ENCODE measurements at places on chromosomes 5 and 9.

- DNase-seq = no peak
Measured at GRCh38 chr5:38426986-38427950, 129.2 kb downstream of the LIFR start.

DNA sequence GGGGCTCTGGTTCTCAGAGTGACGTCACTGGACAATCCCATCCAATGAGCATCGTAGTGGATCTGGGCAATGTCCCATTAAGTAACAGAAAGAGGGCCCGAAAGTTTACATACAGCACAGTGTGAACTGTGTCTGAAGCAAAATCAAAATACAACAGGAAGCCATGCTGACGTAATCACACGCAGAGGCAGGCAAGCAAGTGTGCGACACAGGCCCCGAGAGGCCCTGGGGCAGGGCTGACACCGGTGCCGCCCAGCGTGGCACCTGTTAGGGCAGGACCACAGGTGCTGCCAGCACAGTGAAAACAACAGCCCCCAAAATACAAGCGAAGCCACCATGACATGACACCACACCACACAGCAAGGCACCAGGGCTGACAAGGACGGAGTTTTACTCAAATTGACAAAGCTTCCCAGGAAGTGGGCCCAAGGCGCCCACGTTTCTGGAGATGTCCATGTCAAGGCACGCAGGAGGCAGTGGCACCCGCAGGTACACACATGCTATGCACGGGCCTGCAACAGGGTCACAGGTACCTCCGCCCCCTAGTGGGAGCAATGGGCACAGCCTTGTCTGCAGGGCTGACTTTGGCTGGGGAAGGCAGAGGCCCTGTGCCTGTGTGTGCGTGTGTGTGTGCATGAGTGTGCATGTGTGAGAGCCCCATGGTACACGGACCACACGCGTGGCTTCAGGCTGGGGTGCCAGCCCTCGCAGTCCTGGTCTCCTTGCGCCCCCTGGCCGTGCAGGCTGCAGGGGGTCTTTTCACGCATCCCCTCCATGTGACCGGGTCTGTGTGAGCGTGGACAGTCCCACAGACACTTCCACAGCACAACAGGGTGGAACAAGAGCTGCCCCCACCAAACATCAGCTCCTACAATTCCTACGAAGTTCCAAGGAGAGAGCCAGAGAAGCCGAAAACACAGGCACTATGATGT is 19.6 kb downstream of the QSOX2 start:
- DNase-seq = peak; percentile 77

DNA sequence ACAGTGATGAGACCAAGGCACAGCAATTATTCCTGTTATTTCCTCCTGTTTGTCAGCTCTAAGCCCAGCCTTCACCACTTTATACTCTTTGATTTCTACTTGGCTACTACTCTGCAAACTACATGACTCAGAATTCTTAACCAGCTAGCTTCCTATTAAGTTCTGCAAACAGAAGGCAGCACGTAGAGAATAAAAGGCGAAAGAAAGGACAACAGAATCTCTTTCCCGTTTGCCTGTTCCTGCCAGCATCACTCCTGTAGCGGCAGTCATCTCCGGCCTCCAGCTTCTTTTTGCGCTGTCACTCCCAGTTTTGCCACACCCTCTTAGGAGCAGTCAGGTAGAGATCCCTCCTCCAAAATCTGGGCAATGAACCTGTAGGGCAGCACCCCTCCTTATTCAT is 29.9 kb downstream of the DPYSL3 start:
- DNase-seq = no peak

GRCh38 chr5:140111859-140112551 is 1.9 kb upstream of the PURA start:
- DNase-seq = no peak

DNA sequence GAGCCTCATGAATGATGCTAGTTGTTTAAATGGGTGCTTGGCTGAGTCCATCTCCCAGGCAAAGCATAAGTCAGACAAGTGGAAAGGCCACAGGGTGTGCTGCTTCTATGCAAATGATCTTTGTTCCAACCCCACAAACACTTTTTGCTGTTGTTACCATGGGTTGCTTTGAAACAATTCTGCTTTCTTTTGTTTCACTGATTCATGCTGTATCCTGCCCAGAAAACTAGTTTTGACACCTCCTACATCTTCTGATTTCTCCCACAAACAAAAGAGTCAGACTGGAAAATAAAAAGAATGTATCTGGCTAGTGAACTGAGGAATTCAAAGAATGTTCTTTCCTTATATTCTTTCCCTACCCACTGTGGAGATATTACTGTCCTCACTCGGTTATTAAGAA is 298.6 kb downstream of the DIRAS2 start:
- DNase-seq = no peak

- peak; percentile 39 for DNase-seq
Measured at GRCh38 chr9:97237311-97237786, 70.1 kb upstream of the CCDC180 start.

- DNase-seq = no peak
Measured at GRCh38 chr5:138911441-138911840, 36.3 kb upstream of the LRRTM2 start.

GRCh38 chr9:76462126-76462525 is 3.1 kb downstream of the GCNT1 start:
- no peak for DNase-seq

- DNase-seq = no peak
Measured at GRCh38 chr9:103323699-103324098, 328.6 kb downstream of the CYLC2 start.

Data from kidney (tissue), 22 donors.